ENCODE measurements at places on chromosomes 16 and 17.

DNA sequence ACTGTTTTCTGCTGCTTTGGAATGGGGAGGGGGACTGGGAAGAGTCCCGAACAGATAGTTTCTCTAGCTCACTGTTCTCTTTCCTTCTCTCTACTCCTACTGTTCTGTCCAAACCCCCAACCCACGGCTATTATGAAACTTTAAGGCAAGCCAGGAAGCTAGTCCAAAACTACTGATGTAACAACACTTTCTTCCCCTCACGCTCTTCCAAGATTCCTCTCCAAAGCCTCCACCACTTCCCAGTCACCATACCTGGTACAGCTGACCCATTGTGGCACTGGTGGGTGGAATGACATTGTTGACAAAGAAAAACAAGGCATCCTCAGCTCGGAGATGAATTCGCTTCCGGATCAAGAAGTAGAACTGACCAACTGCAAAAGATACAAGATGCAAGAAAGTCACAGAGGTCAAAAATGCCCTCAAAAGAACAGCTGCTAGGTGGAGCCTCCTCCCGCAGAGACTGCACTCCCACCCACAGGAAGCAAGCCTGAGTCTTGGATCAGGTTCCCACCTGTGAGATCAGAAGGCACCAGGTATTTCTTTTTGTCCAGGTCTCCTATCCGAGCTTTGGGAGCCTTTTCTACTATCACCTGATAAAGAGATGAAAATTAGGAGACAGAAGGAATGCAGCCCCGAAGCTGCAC is 1.0 kb downstream of the GABARAP start:
- DNase-seq: no peak

DNA sequence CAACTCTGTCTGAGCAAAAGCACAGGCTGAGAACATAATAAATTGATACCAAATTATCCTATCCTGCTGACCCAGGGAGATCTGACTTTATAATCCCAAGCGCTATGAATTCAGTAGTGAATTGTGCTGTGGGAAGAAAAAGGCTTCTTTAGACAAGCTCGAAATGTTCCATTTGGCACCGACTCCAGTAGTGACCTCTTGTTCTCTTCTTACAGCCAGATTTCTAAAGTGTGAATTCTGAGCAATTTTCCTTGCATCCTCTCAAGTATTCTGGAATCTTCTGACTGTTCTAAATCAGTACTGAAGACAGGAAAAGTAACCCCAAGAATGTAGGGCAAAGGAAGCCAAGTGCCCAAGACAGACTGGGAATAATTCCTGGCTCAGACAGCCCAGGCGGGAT is 58.2 kb downstream of the CDYL2 start:
- peak; percentile 33 for DNase-seq

- DNase-seq: no peak
Observed at GRCh38 chr17:73268582-73269328, 7.1 kb upstream of the CPSF4L start.

GRCh38 chr17:81035521-81036196 is 708 bp downstream of the BAIAP2 start:
- DNase-seq: no peak

DNA sequence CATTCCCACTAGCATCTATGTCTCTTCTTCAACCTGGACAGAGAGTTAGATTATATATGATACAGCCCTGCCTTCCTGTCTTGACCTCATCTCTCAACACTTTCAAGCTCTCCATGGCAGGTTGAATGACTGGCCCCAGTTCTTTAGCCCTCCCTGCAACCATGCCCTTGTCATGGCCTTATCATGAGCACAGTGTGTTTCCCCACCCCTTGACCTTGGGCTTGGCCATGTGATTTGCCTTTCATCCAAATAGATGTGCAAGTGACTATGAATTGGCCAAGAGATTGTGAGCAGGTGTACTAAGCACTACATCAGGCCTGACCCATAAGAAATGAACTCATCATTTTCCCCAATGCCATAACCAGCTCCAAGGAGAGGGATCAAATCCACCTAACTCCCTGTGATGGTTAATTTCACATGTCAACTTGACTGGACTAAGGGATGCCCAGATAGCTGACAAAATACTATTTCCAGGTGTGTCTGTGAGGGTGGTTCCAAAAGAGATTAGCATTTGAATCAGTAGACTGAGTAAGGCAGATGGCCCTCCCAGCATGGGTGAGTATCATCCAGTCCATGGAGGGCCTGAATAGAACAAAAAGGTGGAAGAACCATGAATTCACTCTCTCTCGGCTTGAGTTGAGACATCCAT is 97.4 kb downstream of the SLC39A11 start:
- DNase-seq: no peak
